Activated T-cell treated with anti-CD3 and anti-CD28 coated beads, Interleukin-2, amount 50 U/mL, for 48 hours (primary cell): ENCODE measurements at places on chromosomes 12 and 14.

GRCh38 chr12:13368971-13369370 lies 172.4 kb downstream of the EMP1 start:
- no peak for DNase-seq

- no peak for DNase-seq
These were observed 60.0 kb downstream of the CAPS2 start for GRCh38 chr12:75270157-75270556.

GRCh38 chr14:91573528-91573893 lies 63.4 kb upstream of the PPP4R3A start:
- no peak for DNase-seq

DNA sequence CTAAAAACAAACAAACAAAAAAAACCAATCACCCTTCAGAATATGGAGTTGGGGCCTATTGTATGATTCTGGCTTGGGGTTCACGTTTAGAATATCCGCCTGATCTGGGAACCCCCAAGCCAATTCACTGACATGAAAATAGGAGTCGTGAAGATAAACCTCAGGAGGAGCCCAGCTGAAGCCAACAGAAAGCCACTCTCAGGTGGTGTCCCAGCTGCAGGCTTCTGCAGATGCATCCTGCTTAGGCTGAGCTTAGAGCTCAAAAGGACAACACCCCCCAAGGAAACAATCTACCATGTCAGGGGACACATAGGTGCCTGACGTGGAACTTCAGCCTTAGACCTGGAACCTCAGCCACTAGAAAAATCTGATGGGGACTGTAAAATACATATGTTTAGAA lies 51.9 kb downstream of the SYNE3 start:
- no peak for DNase-seq

- DNase-seq: no peak
These were observed 20.5 kb downstream of the SARNP start for GRCh38 chr12:55797068-55797467.

- DNase-seq: no peak
These were observed 18.6 kb upstream of the EIF5 start for GRCh38 chr14:103315351-103315911.

DNA sequence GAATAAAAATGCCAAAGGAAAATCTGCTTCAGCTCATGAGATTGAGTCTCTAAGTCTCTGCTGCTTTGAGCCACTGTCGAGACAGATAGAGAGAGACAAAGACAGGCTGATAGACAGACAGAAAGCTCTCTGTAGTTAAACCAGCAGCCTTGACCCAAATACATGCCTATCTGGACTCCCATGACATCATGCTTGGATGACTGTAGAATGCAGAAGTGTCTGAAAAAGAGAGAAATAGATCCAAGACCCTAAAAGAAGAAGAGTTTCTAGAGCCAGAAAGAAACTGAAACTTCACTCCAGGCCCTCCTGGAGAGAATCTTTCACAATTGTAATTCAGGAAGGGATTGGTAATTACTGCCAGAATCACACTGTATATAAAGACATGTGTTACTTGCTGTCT lies 122.6 kb upstream of the PLXNC1 start:
- no peak for DNase-seq

DNA sequence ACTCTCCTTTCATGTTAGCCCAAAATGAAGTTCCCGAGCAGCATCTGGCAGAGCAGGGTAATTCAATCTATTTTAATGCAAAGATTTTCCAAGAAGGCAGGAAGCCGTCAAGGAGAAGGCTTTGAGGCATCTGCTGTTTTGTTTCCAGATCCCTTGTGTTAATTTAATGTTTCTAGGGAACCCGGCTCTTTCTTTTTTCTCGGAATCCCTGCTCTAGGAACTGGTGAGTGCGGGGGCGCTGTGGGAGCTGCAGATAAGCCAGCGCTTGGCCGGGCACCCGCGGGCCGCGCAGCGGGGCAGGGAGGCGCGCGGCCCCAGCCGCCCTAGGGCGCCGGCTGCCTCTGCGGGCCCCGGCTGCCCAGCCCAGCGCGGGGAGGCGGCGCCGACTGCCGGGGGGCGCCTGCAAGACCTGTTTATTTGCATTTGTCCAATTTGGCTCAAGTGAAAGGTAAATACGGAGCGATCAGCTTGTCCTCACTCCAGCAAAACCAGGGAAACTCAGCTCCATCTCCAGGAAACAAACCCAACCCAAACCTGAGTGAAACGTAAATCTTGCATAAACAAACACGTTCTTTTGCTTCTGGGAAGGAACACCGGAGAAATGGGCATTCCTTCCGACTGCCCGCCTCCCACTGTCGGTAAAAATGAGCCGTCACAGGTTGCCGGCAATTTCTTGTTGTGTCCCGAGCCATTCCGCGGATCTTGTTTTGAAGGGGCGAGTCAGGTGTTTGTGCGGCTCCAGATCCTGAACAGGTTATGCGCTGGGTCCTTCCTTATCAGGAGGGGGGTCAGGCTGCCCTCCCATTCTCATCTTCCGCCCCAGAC lies 65.1 kb downstream of the CRADD start:
- peak; percentile 73 for DNase-seq

GRCh38 chr12:64497484-64497883 lies 45.6 kb downstream of the TBK1 start:
- DNase-seq: no peak

DNA sequence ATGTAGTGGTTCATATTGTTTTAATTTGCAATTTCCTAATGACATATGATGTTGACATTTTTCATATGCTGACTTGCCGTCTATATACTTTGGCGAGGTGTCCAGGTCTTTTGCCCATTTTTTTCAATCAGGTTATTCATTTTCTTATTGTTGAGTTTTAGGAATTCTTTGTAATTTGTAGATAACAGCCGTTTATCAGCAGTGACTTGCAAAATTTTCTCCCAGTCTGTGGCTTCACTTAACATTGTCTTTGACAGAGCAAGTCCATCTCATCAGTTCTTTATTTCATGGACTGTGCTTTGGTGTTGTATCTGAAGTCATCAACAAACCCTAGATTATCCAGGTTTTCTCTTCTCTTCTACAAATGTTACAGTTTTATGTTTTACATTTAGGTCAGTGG lies 12.6 kb upstream of the KLHDC2 start:
- DNase-seq: no peak

- DNase-seq: no peak
These were observed 84.2 kb downstream of the AVPR1A start for GRCh38 chr12:63066782-63067181.

DNA sequence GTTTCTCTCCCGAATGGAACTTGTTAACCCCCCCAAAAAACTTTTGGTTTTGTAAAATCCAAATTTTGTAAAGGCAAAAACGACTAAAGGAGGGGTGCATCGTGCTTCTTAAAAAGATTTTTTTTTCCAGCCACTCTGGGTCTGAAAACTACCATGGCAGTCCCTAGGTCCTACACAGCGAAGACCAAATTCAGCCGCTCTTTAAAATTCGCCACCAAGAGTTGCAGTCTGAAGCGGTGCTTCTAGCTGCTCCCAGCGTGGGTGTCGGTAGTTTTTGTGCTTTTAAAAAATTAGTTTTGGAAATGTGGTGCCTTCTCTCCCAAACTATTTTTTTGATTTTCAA lies 873 bp upstream of the GSC start:
- no peak for DNase-seq

GRCh38 chr12:57765003-57765697 lies 1.7 kb downstream of the CYP27B1 start:
- DNase-seq: peak; percentile 78

- DNase-seq: no peak
These were observed 3.1 kb upstream of the NKX2-1 start for GRCh38 chr14:36522972-36523715.

- DNase-seq: no peak
These were observed 3.6 kb downstream of the ZNF839 start for GRCh38 chr14:102323102-102323501.

DNA sequence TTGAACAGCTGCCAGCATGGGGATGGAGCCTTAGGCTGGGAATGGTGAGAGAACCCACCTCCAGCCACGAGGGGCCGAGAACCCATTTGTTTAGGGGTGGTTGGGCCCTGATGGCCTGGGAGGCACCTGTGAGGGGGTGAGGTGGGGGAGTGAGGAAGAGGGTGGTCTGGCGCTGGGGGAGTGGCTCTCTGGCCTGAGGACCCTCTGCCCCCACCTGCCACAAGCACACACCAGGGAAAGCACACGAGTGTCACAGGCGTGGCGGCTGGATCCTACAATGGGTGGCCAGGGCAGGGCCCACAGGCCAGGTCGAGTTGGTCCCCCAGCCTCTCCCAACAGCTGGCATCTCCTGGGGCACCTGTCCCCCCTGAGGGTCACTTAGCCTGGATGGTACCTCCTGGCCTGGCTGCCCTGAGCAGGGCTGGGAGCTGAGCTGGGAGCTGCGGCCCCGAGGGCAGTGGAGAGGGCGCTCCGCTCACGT lies 340.5 kb downstream of the TMEM121 start:
- peak; percentile 11 for DNase-seq

DNA sequence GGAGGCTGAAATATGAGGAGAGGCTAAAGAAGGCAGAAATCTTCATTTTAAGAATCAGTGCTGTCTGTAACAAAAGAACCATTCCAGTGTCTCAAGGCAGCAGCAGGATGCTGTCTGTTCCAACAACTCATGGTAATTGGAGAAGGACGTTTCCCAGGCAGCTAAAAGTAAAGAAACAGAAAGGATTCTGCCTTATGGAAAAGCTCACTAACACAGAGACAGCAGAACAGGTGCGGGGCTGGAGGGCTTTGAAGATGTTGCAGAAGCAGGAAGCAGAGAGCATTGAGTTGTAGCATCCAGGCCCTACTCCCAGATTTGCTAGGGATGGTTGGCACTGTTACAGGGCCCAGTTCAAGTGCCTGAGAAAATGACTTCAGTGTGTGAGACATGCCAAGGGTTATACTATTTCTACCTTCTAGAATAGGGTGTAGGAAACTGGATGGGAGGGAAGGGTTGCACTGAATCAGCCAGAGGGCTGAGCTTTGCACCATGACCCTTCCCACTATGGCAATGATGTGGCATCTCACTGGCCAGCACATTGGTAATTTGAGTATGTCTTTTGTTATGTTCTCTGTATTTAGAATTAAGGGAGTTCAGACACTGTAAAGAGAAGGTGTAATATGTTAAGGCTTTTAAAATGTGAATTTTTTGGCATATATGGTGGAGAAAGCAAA lies 160.0 kb upstream of the FBXO33 start:
- no peak for DNase-seq

DNA sequence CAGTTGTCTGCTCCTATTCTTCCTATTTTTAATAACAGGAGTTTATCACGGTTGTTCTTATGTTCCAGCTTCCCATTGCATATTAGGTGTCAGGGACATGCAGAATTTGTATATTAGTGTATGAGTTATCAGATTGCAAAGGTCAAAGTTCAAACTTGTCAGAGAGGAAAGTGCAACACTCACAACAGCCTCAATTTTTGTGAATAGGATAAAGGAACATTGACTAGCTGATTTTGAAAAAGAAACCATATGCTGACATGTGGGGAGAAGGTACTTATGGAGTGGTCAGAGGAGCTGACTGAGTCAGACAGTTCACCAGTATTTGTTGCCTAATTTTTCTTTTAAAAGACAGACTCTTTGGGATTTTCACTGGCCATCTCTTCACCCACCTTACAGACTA lies 222.1 kb downstream of the C12orf50 start:
- DNase-seq: no peak

DNA sequence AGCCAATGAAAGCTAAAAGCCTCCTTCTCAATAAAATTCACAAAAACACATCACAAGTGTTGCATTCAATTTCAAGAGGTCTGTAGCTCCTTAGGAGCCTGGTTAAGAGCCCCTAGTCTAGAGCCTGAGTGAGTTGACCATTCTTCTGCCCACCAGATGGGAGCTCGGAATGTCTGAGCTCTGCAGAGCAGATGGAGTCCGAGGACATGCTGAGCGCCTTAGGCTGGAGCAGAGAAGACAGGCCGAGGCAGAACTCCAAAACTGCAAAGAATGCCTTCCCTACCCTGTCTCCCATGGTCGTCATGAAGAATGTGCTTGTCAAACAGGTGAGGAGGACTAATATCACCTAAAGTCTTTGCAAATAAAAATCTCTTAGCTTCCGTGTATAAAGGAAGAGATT lies 11.6 kb downstream of the CIPC start:
- no peak for DNase-seq

DNA sequence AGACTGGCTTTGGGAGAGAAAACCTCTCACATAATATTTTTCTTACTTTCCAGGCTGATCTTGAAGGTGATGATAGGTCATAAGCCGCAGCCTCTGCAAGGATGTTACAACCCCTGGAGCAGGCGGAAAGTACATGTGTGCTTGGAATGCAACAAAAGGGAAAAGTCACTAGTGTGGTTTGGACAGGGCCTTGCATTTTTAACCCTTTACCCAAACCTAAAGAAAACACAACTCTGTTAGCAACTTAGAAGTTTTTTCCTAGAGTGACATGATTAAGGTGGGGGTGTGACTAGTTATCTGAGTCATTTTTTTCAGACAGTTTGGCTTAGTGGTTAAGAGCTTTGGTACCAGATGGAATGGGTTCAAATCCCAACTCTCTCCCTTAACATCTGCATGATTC lies 97.0 kb downstream of the TMEM30B start:
- DNase-seq: no peak

DNA sequence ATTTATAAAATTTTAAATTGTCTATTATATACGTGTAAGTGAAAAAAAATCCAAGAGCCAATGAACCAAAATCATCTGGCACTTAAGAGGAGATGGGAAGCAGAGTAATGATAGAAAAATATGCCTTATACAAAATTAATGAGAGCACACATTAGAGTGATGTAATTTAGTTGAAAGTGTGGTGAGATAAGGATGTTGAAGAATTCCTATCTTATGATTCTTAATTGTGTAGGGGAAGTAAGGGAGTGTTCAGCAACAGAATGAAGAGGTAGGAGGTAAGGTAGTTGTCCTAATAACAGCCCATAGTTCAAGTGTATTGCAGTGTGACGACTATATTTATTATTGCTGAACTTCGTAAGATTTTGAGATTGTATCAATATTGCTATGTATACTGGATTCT lies 843.4 kb upstream of the FLRT2 start:
- DNase-seq: no peak

- no peak for DNase-seq
These were observed 319.9 kb downstream of the KCNC2 start for GRCh38 chr12:74889563-74890236.

- DNase-seq: no peak
These were observed 88.5 kb upstream of the ZFP36L1 start for GRCh38 chr14:68881396-68881795.

DNA sequence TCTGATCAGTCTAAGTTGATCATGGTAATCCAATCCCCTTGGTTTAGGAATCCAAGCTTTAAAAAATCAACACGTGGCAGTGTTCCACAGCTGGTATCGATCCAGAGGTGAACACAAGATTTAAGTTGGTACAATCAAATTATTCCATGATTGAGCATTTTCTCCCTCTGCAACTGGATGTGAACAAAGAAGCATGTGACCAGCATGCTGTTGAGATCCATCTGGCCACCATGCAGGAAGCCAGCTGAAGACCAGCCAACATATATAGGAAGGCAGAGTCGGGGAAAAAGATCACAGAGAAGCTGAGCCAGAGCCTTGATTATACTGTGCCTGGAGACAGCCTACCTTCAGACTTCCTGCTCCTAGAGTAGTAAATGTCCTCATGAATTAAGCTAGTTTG lies 158.3 kb downstream of the SEC23A start:
- no peak for DNase-seq

DNA sequence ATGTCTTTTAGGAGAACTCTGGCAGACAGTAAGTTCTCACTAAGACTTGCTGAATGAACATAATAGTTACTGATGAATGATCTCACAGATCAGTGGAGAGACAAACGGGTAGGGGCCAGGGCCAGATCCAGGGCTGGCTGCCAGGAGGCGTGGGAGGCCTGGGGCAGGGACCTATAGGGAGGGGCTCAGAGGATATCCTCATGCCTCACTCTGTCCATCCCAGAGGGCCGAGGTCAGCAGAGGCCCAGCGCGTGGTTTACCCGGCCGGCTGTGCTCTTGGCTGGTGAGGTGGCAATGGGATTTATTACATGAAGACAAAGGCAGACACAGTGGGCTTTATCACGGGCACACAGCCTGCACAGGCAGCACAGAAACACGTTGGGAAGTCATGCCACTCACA lies 85.4 kb downstream of the CHGA start:
- no peak for DNase-seq
